ENCODE measurements at places on chromosomes 7 and 10.

DNA sequence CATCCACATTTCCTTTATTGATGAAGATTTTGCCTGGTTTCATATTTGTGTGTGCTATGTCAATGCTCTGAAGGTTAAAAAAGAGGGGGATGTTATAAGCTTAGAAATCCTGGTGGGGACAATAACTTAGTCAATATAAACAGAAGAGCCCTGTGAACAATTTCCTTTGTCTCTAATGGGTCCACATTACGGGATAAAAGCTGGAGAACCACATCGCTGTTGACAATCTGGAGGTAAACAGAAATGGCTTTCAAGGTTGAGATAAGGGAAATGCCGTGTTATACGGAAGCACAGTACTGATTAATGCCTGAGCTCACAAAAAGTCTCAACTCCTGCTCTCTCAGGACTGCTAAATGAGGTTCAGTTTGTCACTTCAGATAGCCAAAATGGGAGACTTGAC lies 16.8 kb downstream of the ASAH2 start:
- DNase-seq, result no peak

DNA sequence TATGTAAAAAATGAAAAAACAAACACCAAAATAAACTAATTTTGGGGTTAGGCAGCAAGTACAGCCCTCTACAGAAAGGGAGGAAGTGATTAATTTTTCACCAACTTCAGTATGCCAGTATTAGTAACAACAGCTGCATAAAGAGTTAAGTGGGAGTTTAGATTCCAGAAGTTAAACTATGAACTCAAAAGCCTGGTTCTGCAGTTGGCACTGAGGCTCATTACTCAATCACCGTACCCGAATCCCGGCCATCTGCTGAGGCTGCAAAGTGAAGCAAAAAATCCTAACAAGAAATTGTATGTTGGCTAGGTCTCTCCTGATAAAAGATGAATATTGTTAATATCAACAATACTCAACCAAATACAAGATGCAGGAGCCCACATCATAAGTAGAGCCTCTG lies 4.0 kb downstream of the NUDT5 start:
- no peak for DNase-seq

DNA sequence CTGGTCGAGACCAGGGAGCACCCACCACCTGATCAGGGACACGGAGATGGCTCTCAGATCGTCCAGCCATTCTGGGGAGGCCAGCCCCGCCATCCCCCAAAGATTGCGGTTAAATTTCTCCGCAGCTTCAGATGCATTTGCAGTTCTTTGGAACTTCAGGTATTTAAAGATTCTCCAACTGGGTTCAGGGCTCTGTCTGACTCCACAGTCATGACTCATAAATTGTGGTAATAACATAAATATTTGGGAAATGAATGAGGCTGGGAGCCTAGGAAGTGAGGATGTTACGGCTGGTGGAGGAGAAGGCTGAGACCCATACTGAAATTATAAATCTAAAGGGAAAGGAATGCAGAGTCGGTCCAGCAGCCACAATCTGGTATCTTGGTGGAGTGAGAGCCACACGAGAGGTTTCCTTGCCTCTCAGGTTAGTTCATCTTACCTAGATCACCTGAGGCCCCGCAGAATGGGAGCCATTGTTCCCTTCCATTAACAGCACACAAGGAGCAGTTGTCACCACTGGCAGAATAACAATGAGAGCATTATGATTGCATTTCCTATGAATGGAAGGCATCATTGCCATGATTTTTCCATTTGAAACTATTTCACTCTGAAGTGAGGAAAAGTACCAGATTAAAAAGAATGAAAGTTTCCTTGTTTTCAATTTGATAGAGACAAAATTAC lies 26.7 kb upstream of the DNAJB6 start:
- DNase-seq, result no peak

DNA sequence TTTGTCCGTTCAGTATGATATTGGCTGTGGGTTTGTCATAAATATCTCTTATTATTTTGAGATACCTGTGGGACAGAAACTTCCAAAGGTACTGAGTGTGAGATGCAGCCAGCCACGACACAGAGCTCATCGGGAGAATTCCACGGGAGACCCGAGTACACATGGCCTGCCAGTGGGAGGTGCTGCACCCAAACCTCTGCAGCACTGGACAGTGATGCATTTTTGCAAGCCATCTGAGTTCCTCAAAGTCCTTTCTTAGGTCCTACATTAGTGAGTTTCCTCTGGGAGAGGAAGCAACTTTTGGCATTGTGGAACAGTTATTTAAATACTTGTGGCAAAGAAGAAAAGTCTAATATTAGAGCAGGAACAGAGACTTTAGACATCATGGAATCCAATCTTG lies 77.5 kb downstream of the ARID5B start:
- DNase-seq, result no peak

DNA sequence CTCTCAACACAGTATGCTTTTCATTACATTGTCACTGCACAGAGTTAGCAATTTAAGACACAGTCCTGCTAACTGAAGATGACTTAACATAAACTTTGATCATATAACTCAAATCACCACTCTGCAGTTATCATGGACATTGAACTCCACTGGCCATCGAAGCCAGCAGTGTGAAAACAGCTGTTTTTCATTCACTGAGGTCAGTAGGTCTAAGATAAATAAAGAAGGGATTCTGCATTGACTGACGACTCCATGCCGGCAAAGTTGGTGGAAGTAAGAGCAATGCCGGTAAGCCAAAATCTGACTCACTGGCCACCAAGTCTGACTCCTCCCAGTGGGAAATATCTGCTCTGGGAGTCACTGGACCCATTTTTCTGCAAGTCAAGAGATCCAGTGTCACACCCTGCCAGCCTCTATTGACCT lies 449.9 kb upstream of the ANKRD30A start:
- DNase-seq, result no peak

GRCh38 chr10:114432566-114433093 lies 28.3 kb upstream of the AFAP1L2 start:
- no peak for DNase-seq

- no peak for DNase-seq
Observed at GRCh38 chr10:12975906-12976305, 25.6 kb downstream of the CCDC3 start.

DNA sequence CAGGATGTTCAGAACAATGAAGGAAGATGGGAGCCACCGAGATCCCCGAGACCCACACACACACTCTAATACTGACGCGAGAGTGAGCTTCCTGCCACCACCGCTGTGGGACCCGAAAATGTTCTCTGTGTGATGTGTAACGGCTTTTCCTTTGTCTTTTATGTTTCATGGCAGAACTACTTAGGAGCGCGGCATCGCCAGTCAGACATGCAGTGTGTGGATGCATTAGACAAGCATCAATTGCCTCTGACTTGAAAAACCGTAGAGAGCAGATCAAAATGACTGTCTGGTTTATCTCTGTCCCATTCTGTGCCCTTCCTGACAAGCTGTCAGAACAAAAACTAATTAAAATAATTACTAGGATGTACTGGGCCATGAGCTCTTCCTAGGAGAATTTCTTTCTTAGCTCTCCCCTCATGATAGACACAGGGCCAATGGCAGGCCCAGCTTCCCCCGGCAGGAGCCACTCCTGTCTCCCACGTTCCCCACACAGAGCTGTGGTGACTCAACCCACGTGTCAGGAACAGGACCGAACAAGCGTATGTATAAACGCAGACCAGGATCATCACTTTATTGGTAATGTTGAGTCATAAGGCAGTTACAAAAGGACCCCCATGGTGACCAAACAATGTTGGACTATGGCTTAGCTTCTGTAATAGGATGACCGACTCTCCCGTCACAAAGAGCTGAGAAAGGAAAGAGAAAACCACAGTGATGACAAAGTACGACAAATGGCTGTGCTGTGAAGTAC lies 705.0 kb downstream of the PARD3 start:
- DNase-seq, result no peak

GRCh38 chr10:50540069-50540825 lies 83.5 kb downstream of the SGMS1 start:
- DNase-seq, result no peak

GRCh38 chr7:144907577-144907976 lies 71.7 kb upstream of the TPK1 start:
- no peak for DNase-seq

DNA sequence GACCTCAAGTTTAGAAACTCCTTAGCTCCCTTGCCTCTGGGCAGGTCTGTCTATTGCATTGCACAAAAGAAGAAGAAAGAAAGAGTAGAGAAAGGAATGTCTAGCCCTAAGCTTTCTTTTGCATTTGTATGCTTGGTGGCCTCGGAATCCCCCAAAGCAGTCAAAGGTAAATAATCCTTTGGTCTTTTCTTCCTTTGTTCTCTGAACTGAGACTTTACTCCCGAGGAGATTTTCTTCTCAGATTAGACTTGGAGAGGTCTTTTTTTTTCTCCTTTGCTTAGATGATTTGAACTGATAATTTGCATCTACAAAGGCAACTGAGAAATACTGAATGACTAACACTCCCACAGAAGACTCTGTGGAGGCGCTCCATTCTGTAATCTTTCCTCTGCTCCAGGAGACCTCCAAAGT lies 93.2 kb downstream of the AKR1D1 start:
- DNase-seq, result no peak

DNA sequence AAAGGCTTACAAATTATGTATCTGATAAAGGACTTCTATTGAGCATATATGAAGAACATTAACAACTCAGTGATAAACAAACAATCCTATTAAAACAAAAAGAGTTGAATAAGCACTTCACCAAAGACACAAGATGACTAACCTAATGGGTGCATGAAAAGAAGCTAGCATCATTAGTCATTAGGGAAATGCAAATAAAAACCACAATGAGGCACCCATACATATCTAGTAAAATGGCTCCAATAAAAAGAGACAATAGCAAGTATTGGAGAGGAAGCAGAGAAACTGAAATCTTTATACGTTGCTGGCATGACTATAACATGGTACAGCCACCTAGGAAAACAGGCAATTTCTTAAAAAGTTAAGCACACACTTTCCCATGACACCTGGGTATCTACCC lies 77.6 kb upstream of the ZMIZ1 start:
- DNase-seq, result no peak

DNA sequence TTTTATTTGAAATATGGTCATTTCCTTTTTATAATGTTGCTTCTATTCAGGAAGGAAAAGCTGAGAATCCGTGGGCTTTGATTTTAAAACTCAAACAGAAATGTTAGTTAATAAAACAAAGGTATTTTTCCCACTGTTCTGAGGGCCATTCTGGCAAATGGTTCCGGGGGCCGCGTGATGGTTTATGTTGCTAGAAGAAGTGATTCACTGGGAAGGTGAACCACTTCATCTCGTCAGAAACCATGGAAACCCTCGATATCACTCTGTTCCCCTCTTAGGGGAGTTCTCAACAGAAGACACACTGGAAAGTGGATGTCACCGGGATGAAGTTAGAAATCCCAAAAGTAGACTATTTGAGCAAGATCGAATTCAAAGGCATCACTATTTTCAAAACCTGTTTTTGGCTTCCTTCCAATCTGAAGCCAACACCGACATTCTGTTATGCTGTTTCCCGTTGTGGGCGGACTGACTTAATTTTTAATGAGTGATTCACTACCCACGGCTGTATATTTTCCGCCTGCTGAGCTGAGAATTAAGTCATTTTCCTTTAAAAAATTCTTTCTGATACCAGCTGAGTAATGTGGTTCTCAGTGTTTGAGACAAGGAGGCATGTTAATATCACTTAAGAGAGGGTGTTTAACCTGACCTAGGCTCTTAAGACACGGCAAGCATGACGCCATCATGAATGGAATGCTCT lies 84.1 kb downstream of the PTPRE start:
- DNase-seq, result peak; percentile 47

- no peak for DNase-seq
Observed at GRCh38 chr7:1533547-1534329, 3.2 kb downstream of the MAFK start.

DNA sequence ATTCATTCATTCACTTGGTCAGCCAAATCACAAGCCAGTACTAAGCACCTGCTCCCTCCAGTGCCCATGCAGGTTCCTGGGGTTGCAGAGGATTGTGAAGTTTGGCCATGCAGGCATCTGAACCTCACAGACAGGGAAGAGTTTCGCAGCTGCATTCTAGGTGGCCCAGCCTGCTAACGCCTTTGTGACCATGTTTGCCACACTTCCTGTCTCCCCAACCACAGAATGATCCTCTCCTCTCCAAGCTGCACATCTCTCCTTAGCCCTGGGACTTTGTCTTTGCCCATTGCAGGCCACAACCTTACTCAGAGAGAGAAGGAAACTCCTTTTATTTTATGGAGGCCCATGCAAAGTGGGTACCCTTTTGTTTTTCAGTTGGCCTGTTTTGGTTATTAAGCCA lies 31.8 kb downstream of the EPDR1 start:
- no peak for DNase-seq

DNA sequence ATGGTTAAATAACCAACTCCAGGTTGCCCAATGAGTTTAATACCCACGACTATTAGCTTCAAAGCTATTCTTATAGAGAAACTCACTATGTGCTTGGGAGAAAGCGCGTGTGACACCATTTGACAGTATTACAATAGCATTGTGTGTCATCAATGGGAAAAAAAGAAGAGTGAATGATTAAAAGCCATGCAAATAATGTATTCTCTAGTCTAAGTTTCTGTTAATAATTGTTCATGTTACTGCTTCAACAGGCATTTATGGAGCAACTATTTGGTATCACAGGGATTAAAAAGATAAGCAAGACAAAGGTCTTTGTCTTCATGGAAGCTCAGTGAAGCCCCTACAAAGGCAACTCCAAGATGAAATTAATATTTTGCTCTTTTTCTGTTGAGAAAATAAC lies 47.2 kb downstream of the CAV1 start:
- DNase-seq, result no peak

DNA sequence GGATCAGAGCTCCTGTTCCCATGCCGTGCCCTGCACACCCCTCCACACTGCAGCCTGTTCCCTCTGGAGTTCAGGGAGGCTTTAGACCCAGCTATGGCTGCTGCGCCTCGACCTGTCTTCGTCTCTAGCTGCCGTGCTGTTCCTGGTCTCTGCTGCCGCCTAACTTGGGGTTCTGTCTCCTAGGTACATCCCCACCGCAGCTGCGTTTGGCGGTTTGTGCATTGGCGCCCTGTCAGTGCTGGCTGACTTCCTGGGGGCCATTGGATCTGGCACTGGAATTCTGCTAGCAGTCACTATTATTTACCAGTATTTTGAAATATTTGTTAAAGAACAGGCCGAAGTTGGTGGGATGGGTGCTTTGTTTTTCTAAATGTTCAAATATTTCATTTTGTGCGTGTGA lies 31.6 kb downstream of the NUDT5 start:
- DNase-seq, result no peak

DNA sequence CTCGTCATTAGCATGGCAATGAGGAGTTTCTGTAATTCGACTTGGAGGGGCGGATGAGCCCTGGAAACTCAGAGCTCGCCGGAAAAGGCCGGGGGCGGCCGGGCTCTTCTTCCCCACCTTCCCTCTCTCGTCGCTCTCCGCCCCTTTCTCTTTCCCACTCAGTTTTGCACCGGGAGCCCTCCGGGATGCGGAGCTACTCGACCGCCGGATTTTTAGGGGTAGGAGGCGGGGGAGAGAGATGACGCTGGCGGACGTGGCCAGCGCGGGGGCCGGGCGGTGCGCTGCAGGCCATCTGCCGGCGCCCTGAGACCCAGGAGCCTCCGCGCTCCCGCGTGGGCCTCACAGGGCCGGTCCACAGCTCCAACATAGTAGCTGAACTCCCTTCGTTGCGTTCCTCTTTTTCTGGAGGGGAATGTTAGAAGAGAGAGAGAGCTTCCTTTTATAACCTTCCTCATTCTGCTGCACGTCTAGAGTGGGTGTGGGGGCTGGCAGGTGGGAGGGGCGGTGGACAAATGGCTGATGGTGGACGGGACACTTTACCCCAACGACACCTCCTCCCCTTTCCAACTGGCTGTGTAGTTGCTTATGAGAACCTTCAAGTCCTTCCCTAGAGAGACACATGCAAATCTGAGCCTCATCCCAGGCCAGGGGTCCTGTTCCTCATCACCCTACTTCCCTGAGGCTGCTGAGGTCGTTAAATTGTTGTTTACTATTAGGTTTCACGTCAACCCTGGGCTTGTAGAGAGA lies 1.1 kb upstream of the HOXA1 start:
- no peak for DNase-seq
